Vagina (tissue), 2 donors: ENCODE measurements at places on chromosomes 16 and 17. TPM values are rescaled to one million over a fixed set of nuclear protein-coding genes. Genes with fewer than 3 reads are reported as not detected.

- H3K4me1 ChIP-seq: peaks cover 56% of the 10 kb centered on the region
- H3K27me3 ChIP-seq: peaks cover 12% of the 10 kb centered on the region
- DNase-seq: no peak
- H3K36me3 ChIP-seq: no peaks in the 10 kb centered on the region
These were observed 795 bp upstream of the PAQR4 start for GRCh38 chr16:2968368-2968737.

GRCh38 chr16:27374804-27375425 is 27.1 kb upstream of the IL21R start:
- no peaks in the 10 kb centered on the region for H3K27me3 ChIP-seq
- H3K4me3 ChIP-seq: no peak overlapping the region
- no peaks in the 10 kb centered on the region for H3K4me1 ChIP-seq
- DNase-seq: no peak
- no peaks in the 10 kb centered on the region for H3K36me3 ChIP-seq

GRCh38 chr17:28796062-28796461 is 46.5 kb downstream of the FAM222B start:
- H3K36me3 ChIP-seq: no peaks in the 10 kb centered on the region
- no peaks in the 10 kb centered on the region for H3K27me3 ChIP-seq
- DNase-seq: no peak
- no peak overlapping the region for H3K27ac ChIP-seq
- no peaks in the 10 kb centered on the region for H3K4me1 ChIP-seq
- H3K4me3 ChIP-seq: no peak overlapping the region

- H3K27me3 ChIP-seq: no peaks in the 10 kb centered on the region
- H3K4me1 ChIP-seq: peaks cover 31% of the 10 kb centered on the region
- no peaks in the 10 kb centered on the region for H3K36me3 ChIP-seq
- peak overlapping the region; percentile 39 for H3K4me3 ChIP-seq
These were observed 37.5 kb downstream of the ERCC4 start for GRCh38 chr16:13957197-13958078.

DNA sequence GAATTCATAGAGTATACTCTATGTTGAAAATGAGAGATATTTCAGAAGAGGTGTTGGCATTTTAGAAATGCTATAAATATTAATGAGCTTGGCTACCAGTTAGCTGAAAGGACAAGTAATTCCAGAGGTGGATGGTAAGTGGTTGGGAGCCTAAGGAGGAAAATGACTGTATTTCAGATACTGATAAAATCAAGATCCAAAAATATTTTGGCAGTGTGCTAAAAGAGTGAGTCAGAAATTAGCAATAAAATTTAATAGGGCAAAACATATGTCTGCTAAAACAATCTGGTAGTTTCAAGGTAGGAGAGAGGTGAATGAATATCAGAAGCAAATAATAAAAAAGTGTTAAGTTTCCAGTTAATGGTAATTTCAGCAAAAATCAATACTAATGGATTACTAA is 1287.9 kb downstream of the CDH8 start:
- no peaks in the 10 kb centered on the region for H3K36me3 ChIP-seq
- no peak overlapping the region for H3K4me3 ChIP-seq
- H3K4me1 ChIP-seq: no peaks in the 10 kb centered on the region
- H3K27me3 ChIP-seq: no peaks in the 10 kb centered on the region
- no peak for DNase-seq
- no peak overlapping the region for H3K27ac ChIP-seq

GRCh38 chr16:59320657-59321056 is 586.5 kb upstream of the GOT2 start:
- no peak for DNase-seq
- no peaks in the 10 kb centered on the region for H3K4me1 ChIP-seq
- H3K4me3 ChIP-seq: no peak overlapping the region
- H3K27me3 ChIP-seq: no peaks in the 10 kb centered on the region

GRCh38 chr17:50262001-50262794 is 12.1 kb upstream of the TMEM92 start:
- H3K4me3 ChIP-seq: no peak overlapping the region
- no peak for DNase-seq
- H3K27me3 ChIP-seq: no peaks in the 10 kb centered on the region
- H3K36me3 ChIP-seq: no peaks in the 10 kb centered on the region

Gene MYH1
- total RNA-seq: not detected

Gene CRAMP1
- total RNA-seq: 13.8 TPM

Gene SLC16A6
- 2.7 TPM for total RNA-seq

Gene OR1A1
- total RNA-seq: not detected

Gene CES3
- total RNA-seq: 0.98 TPM

Gene KCNH4
- total RNA-seq: not detected
